ENCODE measurements at places on chromosomes 4 and X.
A peak's percentile ranks its signal among the peaks of the same experiment; 100 is the strongest.

GRCh38 chr4:25172961-25173915, 13.0 kb upstream of the SEPSECS start:
- DNase-seq = no peak

- no peak for DNase-seq
Measured at GRCh38 chrX:19883878-19884277, 3.5 kb downstream of the SH3KBP1 start.

DNA sequence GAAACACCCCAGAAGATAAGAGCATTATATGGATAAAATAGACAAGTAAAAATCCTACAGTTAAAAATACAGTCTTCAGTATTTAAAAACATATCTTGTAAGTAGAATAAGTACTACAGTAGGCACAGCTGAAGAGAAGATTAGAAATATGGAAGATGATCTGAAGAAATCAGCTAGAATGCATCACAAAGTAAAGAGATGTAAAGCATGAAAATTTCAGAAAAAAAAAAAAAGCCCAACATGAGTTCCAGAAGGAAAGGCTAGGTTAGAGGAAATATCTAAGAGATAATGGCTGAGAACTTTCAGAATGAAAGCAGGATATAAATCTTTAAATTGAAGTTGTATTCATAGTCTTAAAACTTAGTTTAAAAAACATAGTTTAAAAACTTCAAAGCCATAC, 21.0 kb downstream of the EPGN start:
- no peak for DNase-seq

DNA sequence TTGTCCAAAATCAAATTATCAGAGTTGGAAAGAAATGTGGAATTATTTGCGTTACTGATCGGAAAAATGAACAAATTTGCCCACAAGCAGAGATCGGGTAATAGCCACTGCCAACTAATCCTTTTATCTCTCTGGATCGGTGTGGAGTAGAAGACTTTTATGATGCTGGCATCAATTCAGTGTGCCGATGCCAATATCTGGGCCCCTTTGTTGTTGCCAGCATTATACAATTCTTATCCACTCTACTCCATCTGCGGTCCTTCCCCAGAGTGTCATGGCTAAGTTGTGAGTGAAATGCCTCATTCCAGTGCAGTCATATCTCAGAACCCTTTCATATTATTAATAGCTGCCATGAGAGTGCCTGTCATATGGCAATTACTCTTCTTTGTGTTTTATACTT, 660.2 kb downstream of the ADGRL3 start:
- DNase-seq = no peak

- DNase-seq = no peak
Measured at GRCh38 chr4:62548108-62548524, 1348.0 kb downstream of the ADGRL3 start.

DNA sequence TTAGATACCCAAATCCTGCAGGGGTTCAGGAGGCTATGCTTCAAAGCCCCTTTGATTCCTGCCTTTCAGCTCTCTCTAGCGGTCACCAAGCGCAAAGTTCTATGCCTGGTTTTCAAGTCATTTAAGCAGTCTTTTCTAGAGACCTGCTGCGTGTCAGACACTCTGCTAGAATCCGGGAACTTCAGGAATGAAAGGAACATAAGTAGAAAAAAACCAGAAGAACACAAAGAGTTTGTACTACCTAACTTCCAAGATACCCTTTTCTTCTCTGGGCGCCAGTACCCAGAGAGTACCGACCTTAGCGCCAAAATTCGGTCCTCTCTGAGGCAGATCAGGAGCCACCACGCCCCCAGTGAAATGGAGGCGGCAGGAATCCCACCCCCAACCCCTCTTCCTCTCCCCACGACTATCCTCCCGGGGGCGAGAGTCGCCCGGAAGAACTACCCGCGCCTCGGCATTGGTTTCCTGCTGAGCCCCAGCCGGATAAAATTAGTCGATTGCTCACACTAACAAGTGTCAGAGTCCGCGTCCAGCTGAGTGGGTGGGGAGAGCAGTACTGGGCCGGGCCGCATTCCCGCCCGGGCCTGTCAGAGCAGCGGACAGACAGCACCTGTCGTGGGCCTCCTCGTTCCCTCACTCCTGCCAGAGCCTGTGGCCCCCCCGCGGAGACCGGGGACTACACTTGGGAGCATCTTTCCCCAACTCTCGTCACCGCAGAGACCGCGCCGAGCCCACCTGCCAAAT, 78.8 kb downstream of the RLIM start:
- peak; percentile 22 for DNase-seq

- DNase-seq = no peak
Measured at GRCh38 chrX:31329298-31329697, 257.5 kb upstream of the FTHL17 start.

GRCh38 chrX:8520178-8520577, 55.5 kb downstream of the VCX3B start:
- DNase-seq = no peak

- peak; percentile 3 for DNase-seq
Measured at GRCh38 chr4:17544831-17545234, 29.9 kb downstream of the CLRN2 start.

GRCh38 chr4:83556006-83556707, 20.2 kb downstream of the GPAT3 start:
- DNase-seq = no peak

DNA sequence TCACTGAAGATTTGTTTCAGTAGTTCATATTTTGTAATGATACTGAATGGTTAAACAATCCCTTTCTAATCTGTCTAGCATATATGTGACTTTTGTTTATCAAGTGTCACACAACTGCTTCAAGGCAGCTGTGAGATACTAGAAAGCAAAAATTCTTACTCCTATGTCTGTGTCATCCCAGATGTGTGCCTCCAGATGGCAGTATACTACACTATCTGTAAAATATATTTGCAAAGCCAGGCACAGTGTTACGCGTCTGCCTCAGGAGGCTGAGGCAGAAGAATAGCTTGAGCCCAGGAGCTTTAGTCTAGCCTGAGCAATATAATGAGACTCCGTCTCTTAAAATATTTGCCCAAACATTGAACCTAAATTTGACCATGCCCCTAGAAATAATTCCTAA, 4.0 kb downstream of the NUDT10 start:
- no peak for DNase-seq

DNA sequence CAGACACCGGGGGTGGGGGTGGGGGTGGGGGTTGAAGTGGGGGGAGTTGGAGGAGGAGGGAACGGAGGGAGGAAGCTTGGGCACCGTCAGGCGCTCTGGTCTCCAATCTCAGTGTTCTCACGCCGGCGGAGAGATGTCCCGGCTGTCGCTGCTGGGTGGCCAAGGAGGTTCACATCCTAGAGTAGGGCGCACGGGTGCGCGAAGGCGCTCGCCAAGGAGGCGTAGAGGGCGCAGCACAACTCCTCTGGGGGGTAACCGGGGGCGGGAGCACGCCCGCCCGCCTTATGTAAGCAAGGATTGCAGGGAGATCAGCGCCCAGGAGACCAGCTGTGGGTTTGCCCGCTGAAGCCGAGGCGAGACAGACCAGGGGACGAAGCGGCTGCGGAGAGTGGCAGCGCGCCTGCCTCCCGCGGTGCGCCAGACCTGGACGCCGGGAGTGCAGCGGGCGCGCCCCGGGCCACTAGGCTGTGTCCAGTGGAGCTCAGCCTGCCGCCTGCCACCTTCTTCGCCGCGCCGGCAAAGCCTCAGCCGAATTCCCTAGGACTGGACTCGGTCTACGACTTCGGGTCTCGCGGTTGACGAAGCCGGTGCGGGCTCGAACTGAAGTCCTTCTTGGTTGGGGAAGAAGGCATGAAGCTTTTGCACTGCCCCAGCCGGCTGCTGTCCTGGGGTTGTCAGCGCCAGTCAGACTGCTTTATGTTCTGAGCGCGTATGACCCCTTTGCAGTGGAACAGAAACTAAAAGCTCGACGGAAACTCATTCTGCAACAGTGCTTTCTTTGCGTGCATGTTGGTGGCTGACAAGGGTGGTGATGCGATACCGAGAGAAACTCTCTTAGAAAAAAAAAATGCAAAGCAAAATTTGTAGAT, 707 bp upstream of the UNC5C start:
- no peak for DNase-seq

DNA sequence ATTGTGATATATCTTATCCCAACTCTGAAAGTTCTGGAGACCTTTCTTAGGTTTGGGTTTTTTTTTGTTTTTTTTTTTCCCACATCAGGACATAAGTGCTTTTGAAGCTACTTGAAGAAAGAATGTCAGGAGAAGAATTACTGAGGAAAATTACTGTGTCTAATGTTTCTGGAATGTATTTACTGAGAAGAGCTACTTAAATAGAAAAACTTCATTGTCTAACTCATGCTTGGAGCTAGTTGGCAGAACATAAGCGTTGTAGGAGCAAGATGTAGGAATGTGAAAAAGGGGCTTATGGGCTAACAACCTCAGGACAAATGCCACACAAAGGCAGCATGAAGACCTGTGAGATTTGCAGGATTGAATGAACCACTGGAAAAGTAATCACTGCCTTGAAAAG, 166.6 kb upstream of the GLRA2 start:
- DNase-seq = no peak

- DNase-seq = no peak
Measured at GRCh38 chrX:56797574-56798338, 68.7 kb downstream of the NBDY start.

DNA sequence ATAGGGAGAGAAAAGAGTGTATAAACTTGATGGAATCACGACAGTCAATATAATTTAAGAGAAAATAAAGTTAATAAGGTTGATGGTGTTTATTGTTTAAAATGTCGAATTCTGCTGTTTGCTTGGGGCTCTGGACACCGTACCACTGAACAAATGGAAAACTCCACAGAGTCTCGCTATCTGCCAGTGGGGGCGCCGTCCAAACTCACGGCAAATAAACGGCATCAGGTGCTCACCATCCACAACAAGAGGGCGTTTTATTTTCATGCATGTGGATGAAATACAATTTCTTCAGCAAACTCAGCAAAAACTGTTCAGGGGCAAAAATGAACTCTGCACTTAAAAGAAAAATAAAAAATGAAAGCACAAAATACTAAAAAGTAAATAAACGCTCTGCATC, 46.6 kb upstream of the FAM47C start:
- peak; percentile 6 for DNase-seq

DNA sequence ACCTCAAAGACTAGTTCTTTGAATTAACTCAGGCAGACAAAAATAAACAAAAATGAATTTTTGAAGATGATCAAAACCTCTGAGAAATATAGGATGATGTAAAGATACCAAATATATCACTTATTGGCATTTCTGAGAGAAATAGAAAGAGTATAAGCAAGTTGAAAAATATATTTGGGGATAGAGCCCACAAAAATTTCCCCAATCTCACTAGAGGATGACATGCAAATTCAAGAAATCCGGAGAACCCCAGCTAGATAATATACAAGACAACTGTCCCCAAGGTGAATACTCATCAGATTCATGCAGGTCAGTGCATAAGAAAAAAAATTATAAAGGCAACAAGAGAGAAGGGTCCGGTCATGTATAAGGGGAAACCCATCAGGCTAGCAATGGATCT, 129.1 kb downstream of the CXXC4 start:
- no peak for DNase-seq

DNA sequence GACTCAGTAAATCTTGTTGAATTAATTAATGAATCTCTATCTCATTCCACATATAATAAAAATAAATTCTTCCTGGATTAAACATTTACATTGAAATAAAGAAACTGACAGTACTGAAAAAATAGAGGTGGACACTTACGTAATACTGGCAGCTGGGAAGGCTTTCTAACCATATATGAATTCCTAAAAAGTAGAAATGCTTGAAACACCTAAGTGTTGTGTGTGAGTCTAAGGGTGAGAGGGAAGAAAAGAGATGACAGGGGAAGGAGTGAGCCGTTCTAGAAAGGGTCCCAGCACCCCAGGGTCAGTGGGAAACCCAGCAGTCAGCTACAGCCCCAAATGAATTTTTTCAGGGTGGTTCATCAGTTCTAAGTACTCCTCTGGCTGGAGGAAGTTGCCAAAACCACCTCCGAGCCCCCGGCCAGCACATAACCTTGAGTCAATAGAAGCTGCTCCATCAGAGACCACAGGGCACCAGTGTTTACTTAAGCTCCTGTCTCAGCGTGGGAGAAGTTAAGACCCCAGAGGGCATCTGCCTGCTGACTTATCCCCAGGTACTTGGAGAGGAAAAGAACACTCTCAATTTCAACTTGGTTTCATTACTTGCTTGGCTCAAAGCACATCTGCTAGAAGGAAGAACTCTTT, 18.3 kb downstream of the GAB3 start:
- no peak for DNase-seq

DNA sequence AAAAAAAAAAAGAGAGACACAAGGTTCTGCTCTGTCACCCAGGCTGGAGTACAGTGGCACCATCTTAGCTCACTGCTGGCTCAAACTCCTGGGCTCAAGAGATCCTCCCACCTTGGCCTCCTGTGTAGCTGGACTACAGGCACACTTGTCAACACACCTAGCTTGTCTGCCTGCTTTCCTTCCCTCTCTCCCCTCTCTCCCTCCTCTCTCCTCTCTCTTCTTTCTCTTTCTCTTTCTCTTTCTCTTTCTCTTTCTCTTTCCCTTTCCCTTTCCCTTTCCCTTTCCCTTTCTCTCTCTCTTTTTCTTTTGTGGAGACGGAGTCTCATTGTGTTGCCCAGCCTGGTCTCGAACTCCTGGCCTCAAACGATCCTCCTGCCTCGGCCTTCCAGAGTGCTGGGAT, 132.1 kb downstream of the DIPK2B start:
- DNase-seq = no peak

DNA sequence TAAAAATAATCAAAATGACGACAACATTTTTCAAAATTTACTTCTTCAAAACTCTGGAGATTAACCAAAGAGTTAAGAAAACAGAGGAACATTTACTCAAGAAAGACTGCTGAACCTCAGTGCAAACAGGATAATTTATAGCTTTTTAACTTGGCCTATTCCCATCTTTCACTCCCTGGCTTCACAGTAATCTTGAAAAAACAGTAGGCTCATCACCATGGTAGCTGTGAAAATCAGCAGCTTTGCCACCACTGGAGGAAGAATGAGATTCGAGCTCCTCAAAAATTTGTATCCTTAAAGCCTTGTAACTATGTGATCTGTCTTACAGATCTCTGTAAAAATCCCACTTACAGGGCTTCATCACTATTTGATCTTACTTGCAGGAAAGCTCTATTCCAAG, 447.7 kb upstream of the CTSO start:
- no peak for DNase-seq

DNA sequence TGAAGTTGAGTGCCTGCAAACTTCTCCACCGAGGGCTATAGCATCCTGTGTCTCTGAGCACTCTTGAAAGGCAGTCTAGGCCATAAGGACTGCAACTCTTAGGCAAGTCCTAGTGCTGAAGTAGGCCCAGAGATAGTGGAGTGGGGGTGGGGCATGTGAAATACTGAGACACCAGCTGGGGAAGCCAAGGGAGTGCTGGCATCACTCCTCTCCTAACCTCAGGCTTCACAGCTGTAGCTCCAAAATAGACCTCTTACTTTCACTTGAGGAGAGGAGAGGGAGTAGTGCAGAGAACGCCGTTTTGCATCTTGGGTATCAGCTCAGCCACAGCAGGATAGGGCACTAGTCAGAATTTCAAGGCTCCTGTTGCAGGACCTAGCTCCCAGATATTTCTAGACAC, 56.2 kb upstream of the CYSLTR1 start:
- DNase-seq = no peak

- peak; percentile 47 for DNase-seq
Measured at GRCh38 chrX:107731831-107732502, 43.6 kb downstream of the TSC22D3 start.

Measured in NCI-H510A (cell line).